Cortex of kidney (tissue), 1 donor: ENCODE measurements at places on chromosomes 7 and 10.

DNA sequence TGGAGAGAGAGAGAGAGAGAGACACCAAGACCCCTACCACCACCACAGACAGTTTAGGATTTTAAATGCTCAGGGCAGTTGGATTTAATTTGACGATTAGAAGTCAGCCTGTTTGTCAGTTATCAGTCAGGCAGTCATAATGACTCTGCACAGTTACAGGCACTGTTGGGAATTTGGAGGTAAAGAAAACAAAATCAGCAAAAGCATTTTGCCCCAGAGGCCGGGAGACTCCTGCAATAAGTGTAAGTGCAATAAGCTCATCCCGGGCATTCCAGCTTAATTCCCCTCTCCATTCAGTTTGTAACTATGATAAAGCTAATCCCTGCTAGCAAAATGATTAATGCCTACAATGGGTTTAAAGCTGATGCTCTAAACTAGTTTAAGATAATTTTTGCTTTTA lies 13.5 kb downstream of the SEMA3C start:
- DNase-seq = no peak

DNA sequence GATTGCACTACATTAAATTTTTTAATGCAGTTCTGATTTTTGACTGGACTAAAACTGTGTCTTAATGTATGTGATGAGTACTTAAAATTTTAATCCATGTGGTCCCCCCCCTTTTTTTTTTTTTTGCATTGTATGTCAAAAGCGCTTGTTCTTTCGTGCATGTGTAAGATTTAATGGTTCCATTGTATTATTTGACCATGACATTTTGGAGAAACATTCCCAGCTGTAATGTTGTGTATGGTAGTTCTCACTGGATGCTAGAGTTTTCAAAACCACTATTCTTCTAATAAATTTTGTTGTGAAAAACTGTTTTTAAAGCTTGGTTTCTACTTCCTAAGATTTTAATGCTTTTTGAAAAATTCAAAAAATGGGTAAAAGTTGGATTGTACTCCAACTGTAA lies 132.0 kb downstream of the LCOR start:
- no peak for DNase-seq

GRCh38 chr7:152076324-152076821 lies 50.9 kb downstream of the GALNT11 start:
- no peak for DNase-seq

GRCh38 chr7:105388356-105389087 lies at the start of gene SRPK2:
TSS of gene SRPK2 (minus strand) at chr7:105388921.
- peak; percentile 17 for DNase-seq

DNA sequence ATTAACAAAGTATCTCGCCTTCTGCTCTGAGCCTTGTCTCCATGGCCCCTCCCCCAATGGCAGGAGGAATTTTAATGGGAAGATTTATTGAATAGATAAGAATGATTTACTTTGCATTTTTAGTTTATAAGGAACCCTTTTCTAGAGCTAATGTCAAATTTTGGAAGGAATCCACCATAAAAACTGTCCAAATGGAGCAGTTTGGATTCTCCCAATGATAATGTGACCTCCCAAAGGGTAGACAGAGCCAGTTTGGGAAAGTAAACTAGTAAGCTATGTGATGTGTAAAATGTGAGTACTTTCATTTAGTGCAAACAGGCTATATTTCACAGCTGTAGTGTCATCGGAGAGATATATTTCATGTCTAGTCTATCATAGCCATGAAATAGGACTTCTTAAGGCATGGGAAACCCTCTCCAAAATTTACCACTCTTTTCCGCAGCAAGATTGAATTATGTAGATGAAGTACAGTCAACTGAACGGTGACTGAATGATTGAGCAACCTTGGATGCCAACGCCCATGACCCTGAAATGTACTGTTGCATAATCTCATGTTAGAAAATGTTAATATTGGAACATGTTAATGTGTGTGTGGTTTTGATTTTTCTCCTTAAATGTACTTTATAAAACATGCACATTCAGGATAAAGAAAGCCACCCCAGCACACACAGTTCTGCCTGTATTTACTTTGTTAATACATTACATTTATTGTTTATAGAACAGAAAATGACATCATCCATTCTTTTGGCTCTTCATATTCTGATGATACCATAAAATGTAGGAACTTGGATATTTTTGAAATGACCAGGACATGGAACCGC lies 140.6 kb downstream of the NRP1 start:
- DNase-seq = no peak

GRCh38 chr7:82417898-82418297 lies 25.7 kb downstream of the CACNA2D1 start:
- DNase-seq = no peak

DNA sequence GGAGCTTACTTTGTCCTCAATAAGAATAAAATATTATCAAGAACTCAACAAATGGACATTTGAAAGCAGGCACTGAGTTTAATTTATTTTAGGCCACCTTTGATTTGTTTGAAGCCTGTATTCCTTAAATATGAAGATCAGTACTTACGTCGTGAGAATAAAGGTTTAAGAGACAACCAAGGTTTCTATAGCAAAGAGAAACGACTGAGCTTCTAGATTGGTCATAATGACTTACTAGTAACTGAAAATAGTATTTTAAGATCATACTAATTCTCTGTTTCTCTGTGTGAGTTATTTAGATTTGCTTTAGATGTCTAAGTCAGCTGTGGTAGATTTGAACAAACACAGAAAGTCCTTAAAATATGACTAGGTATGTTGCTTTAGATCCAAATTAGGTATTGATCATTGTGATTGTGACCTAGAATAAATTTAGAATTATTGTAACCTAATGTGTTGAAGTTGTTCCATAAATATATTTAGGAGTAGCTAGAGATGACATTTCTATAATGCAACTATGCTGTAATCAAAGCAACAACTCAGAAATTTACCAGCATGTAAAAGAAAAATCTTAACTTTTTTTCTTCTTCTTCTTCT lies 2.4 kb upstream of the GLCCI1 start:
- DNase-seq = no peak

- no peak for DNase-seq
These were observed 70.9 kb downstream of the CTBP2 start for GRCh38 chr10:125089469-125089868.

- no peak for DNase-seq
These were observed 226.6 kb downstream of the PAXIP1 start for GRCh38 chr7:154776350-154776749.

DNA sequence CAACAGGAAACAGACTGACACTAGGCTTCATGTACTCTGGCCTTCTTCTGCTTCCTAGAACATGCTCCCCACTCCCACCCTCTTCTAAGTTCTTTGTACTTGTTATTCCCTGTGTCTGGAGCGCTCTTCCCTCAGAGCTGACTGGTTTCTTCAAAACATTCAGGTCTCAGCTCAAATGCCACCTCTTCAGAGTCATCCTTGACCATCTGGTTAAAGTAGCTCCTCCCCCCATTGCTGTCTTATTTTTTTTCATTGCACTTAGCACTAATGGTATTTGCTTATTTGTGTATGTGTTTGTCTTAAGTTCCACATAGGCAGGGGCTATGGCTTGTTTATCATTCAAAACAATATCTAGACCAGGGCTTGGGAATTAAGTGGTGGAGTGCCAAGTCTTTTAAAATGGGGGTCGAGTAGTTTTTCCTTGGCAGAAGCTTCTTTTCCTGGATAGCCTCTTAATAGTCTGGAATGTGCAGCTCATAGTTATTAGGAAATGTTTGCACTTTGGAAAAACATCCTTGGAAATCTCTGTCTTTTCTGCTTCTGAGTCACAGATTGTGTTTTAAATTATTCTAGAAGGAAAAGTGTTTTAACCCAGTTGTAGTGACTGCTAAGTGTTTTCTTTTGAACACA lies 60.0 kb downstream of the RALA start:
- no peak for DNase-seq

DNA sequence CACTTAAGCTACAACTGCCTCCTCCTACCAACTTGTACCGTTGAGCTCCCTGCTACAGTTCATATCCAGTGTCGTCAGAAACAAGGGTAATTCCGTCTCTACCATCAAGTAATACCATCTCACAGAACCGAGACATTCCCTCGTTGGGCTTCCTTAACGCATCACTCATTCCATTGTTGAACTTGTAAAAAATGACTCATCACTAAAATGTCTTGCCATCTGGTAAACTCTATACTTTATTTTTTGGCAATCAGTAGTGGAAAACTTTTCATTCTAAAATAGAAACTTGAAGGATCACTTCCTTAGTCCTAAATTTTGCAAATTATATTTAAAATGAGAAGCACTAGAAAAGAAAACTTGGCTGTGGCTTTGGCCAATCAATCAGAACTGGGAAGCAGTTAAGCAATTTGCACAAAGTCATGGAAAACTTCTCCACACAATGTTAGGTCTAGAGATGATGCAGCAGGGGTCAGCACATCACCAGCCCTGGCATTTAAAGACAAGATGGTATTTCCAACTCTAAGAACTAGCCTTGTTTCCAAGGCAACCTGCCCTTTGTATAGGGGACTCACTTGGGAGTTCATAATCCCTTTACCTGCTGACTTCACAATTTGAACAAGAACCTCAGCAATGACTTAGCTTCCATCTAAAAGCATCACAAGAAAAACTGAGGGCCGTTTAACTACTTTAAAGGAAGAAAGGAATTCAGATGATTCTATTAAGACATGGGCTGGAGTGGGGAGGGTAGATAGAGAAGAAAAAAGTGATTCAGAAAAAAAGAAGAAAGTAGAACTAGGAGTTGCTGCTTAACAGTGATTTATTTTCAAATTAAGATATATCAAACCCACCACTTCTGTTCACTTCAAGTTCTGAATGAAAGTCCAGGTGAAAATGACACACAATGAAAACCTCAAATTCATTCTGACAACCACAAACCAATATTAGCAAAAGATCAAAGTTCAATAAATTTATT lies 288.1 kb downstream of the PARD3 start:
- DNase-seq = no peak

DNA sequence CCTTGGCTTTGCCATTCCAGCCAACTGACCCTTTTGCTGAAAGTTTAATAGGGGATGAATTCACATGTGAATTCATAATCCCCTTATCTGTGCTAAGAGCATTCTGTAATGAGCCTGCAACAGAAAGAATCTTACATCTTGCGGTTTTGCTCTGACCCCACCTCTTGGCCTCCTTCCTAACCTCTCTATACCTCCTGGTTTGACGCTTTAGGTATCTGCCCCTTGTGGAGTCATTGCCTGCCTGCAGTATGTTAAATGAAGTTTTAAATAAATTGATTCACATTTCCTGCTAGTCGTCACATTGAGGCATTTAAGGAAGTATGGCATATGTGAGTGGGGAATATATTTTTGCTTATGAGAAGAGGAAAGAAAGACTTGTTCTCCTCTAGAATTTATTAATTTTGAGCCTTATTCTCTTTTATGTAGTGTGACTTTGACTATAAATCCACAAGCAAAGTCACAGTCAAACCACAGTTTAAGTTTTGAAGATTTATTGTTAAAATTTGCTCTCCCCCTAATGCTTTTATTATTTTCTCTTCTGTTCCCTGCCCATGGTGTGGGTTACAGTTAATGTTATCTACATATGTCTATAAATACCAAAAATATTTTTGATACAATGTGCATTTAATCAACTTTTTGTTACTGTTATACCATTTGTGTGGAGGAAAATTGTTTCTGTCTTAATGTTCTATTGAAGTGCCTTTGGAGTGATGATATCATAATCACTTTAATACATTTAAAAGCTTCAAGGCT lies 60.9 kb downstream of the LRMDA start:
- DNase-seq = no peak

- DNase-seq = no peak
These were observed 8.3 kb downstream of the EBF3 start for GRCh38 chr10:129955601-129956285.

GRCh38 chr7:128729494-128729893 lies 9.7 kb upstream of the CALU start:
- DNase-seq = no peak

DNA sequence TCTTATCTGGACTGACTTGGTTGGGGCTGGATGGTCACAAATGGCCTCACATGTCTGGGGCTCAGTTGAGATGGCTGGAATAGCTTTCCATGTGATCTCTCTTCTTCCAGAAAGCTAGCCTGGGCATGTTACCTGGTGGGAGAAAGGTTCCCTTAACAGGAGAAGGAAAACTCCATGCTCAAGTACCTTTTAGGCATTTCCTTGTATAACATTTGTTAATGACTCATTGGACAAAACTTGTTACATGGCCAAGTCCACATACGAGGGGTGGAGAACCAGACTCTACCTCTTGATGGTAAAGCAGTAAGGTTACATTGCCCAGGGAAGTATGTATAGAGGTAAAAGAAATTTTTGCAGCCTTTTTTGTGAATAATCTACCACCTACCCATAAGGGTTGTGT lies 826.4 kb downstream of the LRMDA start:
- no peak for DNase-seq

- no peak for DNase-seq
These were observed 749.4 kb downstream of the SUGCT start for GRCh38 chr7:40884241-40884640.

GRCh38 chr7:1086588-1087464 lies 1.1 kb upstream of the GPER1 start:
- no peak for DNase-seq

DNA sequence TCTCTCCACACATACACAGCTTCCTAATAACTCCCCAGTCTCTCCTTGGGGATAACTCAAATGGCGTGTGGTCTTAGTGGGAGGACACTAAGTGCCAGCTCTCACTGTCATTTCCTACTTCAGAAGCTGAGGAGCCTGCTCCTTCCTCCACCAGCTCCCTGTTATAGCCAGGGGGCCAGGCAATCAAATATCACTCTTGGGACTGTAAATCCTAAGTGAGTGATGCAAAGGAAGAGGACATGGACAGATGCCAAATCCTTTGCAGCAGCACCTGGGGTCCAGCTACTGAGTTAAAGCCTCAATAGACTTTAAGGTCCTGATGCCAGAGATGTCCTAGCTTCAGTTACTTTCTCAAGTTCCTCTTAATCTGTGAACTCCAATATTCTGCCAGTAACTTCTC lies 34.1 kb downstream of the SEM1 start:
- DNase-seq = no peak

DNA sequence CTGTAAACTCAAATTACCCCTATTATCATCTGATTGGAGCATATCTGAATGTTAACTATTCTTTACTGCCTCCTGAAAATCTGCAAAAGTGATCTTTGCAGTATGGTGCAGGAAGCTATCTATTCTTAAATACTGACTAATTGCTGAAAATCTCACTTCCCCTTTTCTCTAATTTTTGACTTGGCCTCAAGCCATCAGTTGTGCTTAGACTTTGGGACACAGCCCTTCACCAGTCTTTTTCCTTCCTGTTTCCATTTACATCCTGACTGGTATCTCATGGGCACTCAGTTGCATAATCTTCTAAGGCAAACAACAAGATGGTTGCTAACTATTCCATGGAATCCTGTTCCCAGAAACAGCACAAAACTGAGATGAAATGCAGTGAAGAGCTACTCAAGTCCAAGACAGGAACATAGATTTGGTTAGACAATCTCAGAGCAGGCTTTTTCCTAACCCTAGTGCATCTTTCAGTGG lies 228.5 kb downstream of the SORCS1 start:
- DNase-seq = no peak

DNA sequence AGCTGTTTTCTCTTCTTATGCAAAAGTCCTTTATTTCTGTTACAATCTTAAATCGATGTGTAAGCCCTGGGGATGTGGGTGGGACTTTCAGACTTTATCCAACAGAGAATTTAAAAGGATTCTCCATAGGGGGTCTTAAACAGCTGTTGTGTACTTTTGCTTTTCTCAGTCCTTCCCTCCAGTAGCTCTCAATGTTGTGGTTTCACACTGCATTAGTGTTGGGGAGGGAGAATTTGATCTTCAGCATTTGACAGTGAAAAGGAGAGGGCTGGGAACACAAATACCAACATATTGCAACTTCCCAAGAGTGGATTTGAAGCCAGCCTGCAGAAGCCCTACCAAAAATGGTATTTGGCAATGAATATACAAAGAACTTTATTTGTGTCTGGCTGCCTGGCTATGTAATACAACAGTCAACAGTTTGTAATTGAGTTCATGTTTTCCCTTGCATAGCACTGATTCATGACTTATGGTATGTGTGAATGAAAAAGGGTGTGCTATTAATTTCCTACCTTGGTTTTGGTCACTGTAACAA lies 80.1 kb upstream of the CAPZA2 start:
- DNase-seq = no peak
